Muscle of arm (tissue), 14 donors: ENCODE measurements at places on chromosomes 7 and 10. TPM values are rescaled to one million over a fixed set of nuclear protein-coding genes. Genes with fewer than 3 reads are reported as not detected.

The KCNH2 gene
- 28.0 TPM for polyA plus RNA-seq

The FOXP2 gene
- polyA plus RNA-seq = not detected

The PRF1 gene
- 1.0 TPM for polyA plus RNA-seq

The ASB15 gene
- 7.3 TPM for polyA plus RNA-seq

The ARL5B gene
- 25.9 TPM for polyA plus RNA-seq

The KLHL7 gene
- 26.4 TPM for polyA plus RNA-seq

The PKD2L1 gene
- polyA plus RNA-seq = not detected

The CDC14C gene
- polyA plus RNA-seq = not detected

The PDK4 gene
- 18.6 TPM for polyA plus RNA-seq

The ZP3 gene
- 12.4 TPM for polyA plus RNA-seq

The NKX2-3 gene
- polyA plus RNA-seq = 1.4 TPM

The LIPJ gene
- not detected for polyA plus RNA-seq

The MUC3A gene
- 0.53 TPM for polyA plus RNA-seq

The FKBP9 gene
- polyA plus RNA-seq = 294 TPM

The CLDN12 gene
- 21.5 TPM for polyA plus RNA-seq

The ITIH5 gene
- polyA plus RNA-seq = 37.9 TPM

The PON3 gene
- polyA plus RNA-seq = 8.6 TPM

The OTUD1 gene
- 23.9 TPM for polyA plus RNA-seq

The HOGA1 gene
- 1.5 TPM for polyA plus RNA-seq

The CNPY1 gene
- polyA plus RNA-seq = not detected

The PPA1 gene
- polyA plus RNA-seq = 73.2 TPM

The UPK3BL1 gene
- not detected for polyA plus RNA-seq

The FOXI2 gene
- 0.34 TPM for polyA plus RNA-seq

The ANKRD7 gene
- not detected for polyA plus RNA-seq

The DPP6 gene
- polyA plus RNA-seq = 6.6 TPM

The PLAU gene
- polyA plus RNA-seq = 29.9 TPM

The REPIN1 gene
- 71.9 TPM for polyA plus RNA-seq
